ENCODE measurements at places on chromosomes 3 and 15. TPM values are rescaled to one million over a fixed set of nuclear protein-coding genes. Genes with fewer than 3 reads are reported as not detected.

Gene CD96
- 1.1 TPM for total RNA-seq

Gene SEMA3F
- total RNA-seq: 1.1 TPM

Gene VIPR1
- total RNA-seq: 1.1 TPM

Gene GTF2A2
- total RNA-seq: 20.7 TPM

Gene ZNF80
- not detected for total RNA-seq

Gene IL20RB
- total RNA-seq: 0.54 TPM

Gene RBPMS2
- total RNA-seq: 0.27 TPM

Gene ZNF501
- 3.5 TPM for total RNA-seq

Gene KLHL40
- total RNA-seq: under 0.01 TPM

Gene CHAC1
- total RNA-seq: 1.9 TPM

Gene FEZF2
- total RNA-seq: not detected

Gene EFL1
- total RNA-seq: 17.2 TPM

- DNase-seq: no peak
Observed at GRCh38 chr15:73426323-73426994, 16.5 kb upstream of the REC114 start.

- DNase-seq: no peak
Observed at GRCh38 chr3:11165476-11165875, 11.2 kb downstream of the HRH1 start.

GRCh38 chr15:95284492-95284891 is 1046.0 kb upstream of the NR2F2 start:
- no peak for DNase-seq

DNA sequence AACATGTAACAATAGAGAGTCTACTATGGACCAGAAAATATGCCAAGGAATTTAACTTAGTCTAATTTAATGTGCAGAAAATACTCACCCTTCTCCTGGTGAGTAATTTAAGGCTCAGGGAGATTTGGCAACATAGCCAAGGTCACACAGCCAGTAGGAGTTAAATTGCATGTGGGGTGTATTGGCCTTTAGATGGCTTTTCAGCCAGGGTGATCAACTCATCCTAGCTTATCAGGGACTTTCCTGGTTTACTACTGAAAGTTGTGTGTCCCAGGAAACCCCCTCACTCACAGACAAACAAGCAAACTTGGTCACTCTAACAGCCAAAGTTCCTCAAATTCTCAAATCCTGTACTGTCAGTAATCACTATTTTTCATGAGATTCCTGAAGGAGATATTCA is 2.6 kb upstream of the SLC9A9 start:
- DNase-seq: no peak

- no peak for DNase-seq
Observed at GRCh38 chr3:137264071-137264820, 306.5 kb downstream of the IL20RB start.

DNA sequence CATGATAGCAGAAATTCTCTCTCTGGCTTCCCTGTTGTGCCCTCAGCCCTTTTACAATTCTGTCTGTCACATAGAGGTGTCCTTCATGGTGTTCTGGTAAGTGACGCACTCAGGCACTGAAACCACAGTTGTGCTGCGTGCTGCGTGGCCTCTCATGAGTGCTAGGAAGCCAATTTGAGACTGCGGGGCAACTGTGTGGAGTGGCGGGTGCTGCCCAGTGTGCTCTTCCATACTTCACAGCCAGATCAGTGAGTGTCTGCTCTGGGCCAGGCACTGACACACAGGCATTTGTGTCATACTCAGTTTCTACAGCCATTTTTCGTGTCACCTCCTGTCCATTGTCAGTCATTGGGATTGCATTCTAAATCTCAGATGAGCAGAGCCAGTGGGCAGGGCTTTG is 133.1 kb upstream of the PLXNA1 start:
- DNase-seq: no peak

GRCh38 chr3:193968380-193968974 is 167.5 kb upstream of the HES1 start:
- DNase-seq: no peak

- no peak for DNase-seq
Observed at GRCh38 chr3:128489674-128489926, 3.4 kb downstream of the GATA2 start.

GRCh38 chr15:36951731-36952247 is 148.6 kb downstream of the MEIS2 start:
- DNase-seq: no peak

- DNase-seq: no peak
Observed at GRCh38 chr3:197103766-197104165, 74.1 kb upstream of the MELTF start.

- no peak for DNase-seq
Observed at GRCh38 chr15:66876731-66877476, 174.9 kb downstream of the SMAD6 start.

DNA sequence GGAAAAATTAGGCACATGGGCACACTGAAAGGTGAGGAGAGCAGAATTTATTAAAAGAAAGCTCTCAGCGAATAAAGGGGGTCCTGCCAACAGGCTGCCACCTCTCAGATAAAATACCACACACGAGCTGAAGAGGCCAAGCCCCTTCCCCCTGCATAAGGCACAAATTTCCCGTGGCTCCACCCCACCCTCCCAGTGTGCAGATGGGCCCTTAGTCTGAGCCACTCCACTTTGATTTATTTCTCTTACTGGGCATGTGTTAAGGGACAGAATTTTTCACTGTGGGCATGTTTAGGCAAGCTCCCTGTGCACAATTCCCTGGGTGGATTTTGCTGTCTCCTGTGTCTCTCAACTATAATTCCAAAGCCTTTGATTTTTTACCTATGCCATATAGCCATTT is 409.8 kb downstream of the TBL1XR1 start:
- DNase-seq: no peak

DNA sequence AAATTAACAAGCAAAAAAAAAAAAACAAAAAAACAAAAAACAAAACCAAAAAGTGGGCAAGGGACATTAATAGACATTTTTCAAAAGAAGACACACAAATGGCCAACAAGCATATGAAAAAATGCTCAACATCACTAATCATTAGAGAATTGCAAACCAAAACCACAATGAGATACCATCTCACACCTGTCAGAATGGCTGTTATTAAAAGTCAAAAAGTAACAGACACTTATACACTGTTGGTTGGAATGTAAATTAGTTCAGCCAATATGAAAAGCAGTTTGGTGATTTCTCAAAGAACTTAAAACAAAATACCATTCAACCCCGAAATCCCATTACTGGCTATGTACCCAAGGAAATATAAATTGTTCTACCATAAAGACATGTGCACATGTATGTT is 222.4 kb upstream of the CD96 start:
- DNase-seq: no peak

- DNase-seq: no peak
Observed at GRCh38 chr3:100075196-100075595, 39.1 kb downstream of the FILIP1L start.

- DNase-seq: no peak
Observed at GRCh38 chr15:42315521-42315920, 42.3 kb upstream of the TMEM87A start.

DNA sequence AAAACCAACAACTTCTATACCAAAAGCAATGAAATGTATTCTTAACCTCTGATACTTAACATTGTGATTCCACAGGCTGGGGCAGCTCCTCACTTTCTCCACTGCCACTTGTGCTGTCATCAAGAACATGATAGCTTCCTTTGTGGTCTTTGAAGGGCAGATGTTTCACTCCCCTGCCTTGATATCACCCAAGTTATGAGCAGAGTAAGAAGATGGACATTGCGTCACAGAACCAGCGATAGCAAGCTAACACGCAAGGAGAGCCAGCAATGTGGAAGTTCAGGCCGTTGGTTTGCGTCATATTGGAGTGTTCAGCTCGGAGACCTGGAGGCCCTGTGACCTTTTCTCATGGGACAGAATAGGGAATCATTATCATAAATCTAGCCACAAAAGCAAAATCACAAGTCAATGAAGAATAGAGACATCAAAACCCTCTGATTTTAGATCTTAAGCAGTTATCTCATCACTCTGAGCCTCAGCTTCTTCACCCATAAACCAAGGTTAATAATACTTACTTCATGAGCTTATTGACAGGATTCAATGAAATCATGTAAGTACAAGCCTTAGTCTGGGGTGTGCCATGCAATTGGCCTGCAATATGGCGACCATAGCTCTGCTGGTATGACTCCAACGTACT is 183.8 kb upstream of the THBS1 start:
- DNase-seq: peak; percentile 56

GRCh38 chr3:71926262-71926600 is 141.3 kb upstream of the PROK2 start:
- no peak for DNase-seq

DNA sequence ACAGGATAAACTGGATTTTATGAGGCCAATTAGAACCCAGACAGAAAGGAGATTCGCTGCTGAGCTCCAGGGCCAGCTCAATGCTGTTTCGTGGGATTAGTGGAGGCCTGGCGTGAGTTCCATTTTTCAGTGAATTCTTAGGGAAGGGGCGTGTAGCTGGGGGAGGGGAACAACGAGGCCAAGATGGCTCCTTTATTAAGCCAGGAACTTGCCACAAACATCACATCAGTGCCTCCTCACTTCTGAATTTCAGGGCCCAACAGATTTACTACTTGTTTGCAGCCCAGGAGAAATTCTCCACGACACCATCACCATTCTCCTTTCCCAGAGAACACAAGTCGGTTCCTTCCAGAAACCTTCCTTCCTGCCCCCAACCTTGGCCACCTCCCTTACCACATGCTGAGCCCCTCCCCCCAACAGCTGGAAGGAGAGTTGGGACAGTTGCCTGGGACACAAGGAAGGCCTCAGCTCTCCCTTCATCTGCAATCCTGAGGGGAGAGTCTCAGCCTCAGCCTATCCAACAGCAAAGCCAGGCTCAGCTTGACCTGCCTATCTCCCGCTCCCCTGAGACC is 5.8 kb downstream of the IGDCC4 start:
- no peak for DNase-seq

DNA sequence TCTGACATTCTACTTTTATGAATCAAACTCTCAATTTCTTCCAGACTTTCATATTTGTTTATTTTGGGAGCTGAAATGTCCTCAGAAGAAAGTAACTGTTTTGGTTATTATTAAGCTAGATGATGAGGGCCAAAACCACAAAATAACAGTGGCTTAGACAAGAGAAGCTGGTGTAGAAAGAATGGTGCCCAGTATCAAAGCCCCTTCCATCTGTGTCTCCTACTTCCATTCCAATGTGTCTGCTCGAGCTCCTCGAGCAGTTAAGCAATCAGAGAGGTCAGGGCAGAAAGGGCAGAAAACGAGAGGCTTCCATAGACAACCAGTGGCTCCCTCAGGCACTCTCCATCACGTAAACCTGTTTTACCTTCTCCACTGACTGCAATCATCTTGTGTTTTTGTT is 59.7 kb upstream of the MAGI1 start:
- DNase-seq: no peak

DNA sequence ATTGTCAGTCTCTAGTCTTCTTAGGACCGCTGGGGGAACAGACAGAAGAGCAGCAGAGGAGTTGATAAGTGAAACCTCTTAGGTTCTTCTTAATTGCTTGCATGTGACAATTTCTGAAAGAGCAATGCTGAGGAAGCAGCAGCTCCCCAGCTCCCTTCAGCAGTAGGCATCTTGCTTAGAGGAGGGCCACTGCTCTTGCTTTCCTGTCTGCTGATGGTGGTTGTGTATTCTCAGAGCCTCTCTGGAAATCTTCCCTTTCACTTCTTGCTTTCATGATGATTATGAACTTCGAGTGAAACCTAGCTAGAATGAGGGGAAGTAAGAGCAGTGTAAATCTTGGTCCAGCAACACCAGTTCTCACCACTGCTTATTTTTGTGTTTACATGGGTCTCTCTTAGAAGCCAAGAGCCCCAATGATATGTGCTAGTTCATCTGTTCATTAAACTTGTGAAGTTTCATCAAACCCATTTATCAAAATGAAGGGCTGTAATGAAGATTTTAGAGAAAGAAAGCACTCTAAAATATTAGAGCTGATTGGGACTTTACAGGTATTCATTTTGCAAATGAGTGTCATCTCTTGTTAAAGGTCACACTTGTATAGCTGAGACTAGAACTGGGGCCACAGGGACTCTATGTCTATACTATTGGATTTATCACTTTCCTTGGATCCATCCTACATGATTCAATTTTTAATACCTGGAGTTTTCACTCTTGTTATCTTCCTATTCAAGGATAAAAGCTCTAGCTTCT is 246.7 kb downstream of the LPP start:
- DNase-seq: peak; percentile 10

DNA sequence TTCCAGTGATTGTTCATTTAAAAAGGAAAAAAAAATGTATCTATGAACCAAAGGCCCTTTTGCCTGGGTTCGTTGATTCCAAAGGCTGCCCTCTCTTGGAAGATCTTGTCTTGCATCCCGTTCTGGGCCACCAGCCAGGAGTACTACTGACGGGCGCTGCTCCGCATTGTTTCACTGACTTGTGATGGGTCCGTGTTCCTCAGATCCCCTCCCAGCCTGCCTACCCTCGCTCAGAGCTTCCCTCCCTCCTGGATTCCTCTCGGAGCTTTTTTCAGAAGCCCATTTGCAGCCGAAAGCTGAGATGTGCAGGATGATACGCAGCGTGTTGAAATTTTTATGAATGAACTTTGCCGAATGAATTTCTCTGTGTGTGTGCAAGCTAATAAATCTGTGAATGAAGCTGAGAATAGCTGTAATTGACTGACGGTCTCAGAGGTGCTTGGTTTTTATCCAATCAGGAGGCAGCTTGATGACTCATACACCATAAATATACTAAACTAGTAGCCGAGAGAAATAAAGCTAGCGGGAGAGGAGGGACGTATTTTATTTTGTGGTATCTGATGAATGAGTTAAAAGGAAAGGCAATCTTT is at the start of gene SHC4:
TSS of gene SHC4 (minus strand) at position 396 of the 590 bp plus-strand sequence. CDS start 904 bp downstream, outside the sequence.
- DNase-seq: peak; percentile 50

GRCh38 chr15:52789601-52790168 is 451 bp downstream of the ONECUT1 start:
- DNase-seq: no peak

GRCh38 chr15:39365161-39365560 is 215.7 kb upstream of the THBS1 start:
- no peak for DNase-seq

- DNase-seq: no peak
Observed at GRCh38 chr3:69784954-69785514, 45.8 kb downstream of the MITF start.

GRCh38 chr15:26985050-26985449 is 14.1 kb downstream of the GABRG3 start:
- DNase-seq: no peak

GRCh38 chr3:66479532-66479947 is 21.3 kb downstream of the LRIG1 start:
- no peak for DNase-seq

GRCh38 chr3:23248594-23249131 is 45.5 kb downstream of the UBE2E2 start:
- no peak for DNase-seq

GRCh38 chr15:98155356-98155755 is 194.9 kb downstream of the ARRDC4 start:
- DNase-seq: no peak

All from hematopoietic multipotent progenitor cell (in vitro differentiated cells).